ENCODE measurements at places on chromosomes 3 and 15.

GRCh38 chr3:42425736-42426407 is 15.5 kb upstream of the LYZL4 start:
- no peak for DNase-seq

GRCh38 chr3:41394896-41395295 is 195.6 kb downstream of the CTNNB1 start:
- DNase-seq = no peak

GRCh38 chr3:174168026-174168425 is 691.1 kb upstream of the NAALADL2 start:
- DNase-seq = no peak

DNA sequence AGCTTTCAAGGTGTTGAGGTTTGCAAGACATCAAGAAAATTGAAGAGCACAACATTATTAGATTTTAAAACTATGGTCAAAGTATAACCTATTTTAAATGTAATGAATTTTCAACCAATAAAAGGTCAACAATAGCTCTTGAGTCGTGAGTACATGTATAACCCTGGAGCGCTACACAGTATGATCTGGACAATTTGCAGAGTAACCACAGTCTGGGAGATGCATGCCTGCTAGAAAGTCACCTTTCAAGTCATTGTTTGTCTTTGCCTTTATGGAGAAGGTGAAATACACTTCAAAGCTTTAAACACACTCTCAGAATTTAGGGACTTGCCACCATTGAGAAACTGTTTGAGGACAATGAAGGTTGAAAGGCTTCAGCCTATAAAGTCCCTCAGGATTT is 112.6 kb upstream of the ALCAM start:
- DNase-seq = no peak

DNA sequence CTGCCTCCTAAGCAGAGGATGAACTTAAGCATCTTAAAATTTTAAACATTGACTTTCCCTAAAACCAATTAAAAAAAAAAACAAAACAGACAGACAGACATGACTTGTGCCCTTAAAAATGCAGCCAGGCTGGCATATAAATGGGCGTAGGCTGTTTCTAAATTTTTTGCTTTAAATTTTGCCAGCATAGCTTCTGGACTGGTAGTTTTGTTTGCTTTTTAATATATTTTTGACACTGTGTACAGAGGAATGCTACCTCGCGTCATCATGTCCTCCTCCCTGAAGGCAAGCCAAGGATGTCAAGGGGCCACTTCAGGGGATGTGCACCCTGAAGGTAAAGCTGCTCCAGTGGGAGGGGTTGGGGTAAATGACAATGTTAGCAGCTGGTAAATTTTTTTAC is 134.8 kb downstream of the PGPEP1L start:
- no peak for DNase-seq

DNA sequence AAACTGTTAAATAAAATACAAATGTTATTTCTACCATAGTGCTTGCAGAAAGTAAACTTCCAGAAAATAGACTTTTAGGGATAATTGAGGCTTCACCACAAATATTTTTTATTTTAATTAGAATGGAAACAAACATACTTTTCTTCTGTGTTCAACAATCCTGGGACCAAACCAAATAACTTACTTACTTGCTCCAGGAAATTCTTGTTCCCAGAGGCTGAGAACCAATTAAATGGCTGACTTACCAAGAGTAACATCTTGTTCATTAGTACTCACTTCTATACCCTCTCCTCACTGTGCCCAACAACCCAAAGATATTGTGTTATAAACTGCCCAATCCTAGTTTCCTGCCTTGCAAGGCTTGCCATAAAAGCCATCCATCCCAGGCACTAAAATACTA is 172.2 kb upstream of the PFN2 start:
- DNase-seq = no peak

DNA sequence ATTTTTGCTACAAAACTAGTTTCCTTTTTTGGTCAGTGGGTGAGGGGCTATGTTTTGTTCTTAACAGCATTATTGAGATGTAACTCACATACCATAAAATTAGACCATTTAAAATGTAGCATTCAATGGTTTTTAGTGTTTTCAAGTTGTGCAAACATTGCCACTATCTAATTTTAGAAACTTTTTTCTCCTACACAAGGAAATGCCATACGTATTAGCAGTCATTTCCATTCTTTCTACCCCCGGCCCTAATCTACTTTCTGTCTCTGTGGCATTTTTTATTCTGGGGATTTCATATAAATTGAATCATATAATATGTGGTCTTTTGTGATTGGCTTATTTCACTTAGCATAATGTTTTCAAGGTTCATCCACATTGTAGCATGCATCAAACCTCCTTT is 55.0 kb upstream of the TIPARP start:
- DNase-seq = no peak

- no peak for DNase-seq
These were observed 101.6 kb upstream of the LPP start for GRCh38 chr3:188052169-188053035.

GRCh38 chr3:181693280-181693679 is 18.4 kb upstream of the SOX2 start:
- no peak for DNase-seq

DNA sequence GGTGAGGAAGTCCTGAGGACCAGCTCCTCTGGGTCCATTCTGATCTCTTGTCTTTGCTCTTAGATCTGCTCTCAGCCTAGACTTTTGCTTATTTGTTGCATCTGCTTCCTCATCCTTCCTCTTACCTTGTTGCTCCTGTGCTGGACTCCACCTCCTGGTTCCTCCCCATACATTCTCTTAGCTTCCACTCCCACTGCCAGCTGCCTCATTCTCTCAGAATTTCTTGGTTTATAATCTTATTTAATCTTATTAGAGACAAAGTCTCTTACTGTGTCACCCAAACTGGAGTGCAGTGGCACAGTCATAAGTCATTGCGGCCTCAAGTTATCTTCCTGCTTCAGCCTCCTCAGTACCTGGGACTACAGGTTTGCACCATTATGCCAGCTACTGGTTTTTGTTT is 68.2 kb upstream of the PSMD6 start:
- DNase-seq = no peak

DNA sequence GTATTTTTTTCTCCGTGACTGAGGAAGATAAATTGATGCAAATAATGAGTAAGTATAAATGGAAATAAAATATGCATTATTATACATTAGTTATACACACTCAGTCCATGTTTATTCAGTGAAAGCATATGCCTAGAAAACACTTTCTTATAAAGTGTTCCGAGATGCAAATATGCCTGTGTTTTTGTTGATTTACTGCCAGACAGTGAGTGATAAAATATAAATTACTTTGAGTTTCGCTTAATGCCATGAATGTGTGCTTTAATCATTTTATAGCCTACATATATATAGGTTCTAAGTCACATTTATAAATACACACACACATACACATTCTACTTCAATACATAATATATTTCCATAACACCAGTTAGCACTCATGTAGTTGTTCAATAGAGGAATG is 569.2 kb downstream of the UNC13C start:
- DNase-seq = no peak

- DNase-seq = no peak
These were observed 115.4 kb downstream of the TCF12 start for GRCh38 chr15:57033715-57034439.

- no peak for DNase-seq
These were observed 3.8 kb downstream of the THSD4 start for GRCh38 chr15:71118881-71119632.

DNA sequence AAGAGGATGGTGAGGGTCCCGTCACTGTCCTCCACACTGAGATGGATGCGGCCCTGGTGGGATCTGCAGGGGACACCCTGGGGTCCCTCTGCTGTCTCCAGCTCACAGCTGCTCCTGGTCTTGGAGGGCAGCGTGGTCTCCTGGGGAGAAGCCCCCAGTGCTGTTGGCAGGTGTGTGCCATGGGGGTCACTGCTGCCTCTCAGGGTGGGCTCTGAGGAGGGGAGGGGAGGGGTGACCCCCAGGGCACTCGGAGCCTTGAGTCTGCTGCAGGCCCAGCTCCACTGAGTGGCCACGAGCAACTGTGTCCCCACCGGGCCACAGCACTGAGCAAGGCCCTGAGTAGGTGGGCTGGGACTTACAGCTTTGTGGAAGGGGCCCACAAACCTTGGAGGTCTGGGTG is 34.7 kb downstream of the KLHL25 start:
- DNase-seq = no peak

DNA sequence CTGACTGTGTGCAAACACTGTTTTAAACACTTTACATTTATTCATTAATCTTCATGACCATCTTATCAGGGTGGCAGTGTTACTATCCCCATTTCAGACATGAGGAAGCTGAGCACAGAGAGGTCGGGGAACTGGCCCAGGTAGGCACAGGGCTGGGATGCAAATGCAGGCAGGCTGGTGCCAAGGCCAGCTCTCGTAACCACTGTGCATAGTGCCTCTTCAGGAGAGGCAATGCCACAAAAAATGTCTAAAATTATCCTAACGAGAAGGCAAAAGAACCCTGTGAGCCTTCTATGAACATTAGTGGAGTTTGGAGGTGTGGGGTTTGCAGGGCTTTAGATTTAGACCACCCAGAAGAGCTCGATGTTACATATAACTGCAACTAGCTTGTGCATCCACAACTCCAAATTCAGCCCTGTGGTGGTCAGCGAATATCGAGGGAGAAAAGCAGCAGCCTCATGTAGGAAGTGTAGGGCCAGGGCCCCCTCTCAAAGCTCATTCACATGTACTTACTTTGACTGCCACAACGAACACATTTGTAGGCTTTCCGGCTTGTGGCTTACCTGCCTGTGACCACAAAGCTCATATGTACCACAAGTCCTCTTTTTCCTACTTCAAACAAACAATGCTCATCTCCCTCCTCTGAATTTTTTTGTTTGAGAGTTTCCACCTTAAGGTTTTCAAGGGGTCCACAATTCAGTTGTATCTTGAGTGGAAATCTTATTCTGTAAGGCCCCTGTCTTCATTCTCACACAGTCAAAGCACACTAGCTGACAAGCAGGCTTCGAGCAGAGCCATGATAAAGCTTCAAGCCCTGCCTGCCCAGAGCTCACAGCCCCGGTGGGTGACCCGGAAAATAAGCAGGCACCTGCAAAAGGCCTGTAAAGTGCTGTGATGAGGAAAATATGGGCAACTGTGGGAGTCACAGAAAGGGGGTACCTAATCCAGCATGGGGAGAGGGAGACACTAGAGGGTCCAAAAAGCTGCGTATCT is 722.9 kb upstream of the CFAP20DC start:
- DNase-seq = peak; percentile 48

DNA sequence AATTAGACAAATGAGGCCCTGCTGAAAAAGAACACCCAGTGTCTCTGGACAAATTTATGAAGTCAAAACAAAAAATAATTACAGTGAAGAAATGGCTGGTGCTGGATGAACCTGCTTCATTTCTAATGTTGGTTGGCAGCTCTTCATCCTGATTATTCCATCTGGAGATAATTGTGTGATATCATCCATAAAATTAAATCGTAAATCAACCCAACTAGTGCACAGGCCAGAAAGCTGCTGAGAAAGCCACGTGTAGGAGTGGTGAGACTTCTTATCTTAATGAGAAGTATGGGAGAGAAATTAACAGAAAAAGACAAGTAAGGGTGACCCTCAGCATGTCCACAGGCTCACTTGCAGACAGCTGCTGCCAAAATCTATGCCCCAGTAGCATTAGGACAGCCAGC is 465.2 kb upstream of the TGFBR2 start:
- no peak for DNase-seq

- DNase-seq = no peak
These were observed 121.6 kb downstream of the EEFSEC start for GRCh38 chr3:128274837-128275236.

DNA sequence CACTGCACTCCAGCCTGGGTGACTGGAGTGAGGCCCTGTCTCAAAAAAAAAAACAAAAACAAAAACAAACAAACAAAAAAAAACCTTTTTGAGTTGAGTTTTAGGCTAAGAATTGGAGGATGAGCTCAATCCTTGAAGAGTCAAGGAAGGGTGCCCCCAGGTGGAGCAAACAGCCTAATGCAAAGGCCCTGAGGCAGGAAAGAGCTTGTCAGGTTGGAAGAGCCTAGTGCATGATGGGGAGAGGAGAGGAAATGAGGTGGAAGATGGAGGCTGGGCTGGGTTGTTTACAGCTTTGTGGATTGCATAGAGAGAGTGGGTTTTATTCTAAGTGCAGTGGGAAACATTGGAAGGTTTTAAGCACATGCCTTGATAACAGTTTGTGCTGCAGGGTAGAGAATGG is 2.1 kb upstream of the SNX22 start:
- no peak for DNase-seq
